ENCODE measurements at places on chromosomes 16 and 17.
A peak's percentile ranks its signal among the peaks of the same experiment; 100 is the strongest.

DNA sequence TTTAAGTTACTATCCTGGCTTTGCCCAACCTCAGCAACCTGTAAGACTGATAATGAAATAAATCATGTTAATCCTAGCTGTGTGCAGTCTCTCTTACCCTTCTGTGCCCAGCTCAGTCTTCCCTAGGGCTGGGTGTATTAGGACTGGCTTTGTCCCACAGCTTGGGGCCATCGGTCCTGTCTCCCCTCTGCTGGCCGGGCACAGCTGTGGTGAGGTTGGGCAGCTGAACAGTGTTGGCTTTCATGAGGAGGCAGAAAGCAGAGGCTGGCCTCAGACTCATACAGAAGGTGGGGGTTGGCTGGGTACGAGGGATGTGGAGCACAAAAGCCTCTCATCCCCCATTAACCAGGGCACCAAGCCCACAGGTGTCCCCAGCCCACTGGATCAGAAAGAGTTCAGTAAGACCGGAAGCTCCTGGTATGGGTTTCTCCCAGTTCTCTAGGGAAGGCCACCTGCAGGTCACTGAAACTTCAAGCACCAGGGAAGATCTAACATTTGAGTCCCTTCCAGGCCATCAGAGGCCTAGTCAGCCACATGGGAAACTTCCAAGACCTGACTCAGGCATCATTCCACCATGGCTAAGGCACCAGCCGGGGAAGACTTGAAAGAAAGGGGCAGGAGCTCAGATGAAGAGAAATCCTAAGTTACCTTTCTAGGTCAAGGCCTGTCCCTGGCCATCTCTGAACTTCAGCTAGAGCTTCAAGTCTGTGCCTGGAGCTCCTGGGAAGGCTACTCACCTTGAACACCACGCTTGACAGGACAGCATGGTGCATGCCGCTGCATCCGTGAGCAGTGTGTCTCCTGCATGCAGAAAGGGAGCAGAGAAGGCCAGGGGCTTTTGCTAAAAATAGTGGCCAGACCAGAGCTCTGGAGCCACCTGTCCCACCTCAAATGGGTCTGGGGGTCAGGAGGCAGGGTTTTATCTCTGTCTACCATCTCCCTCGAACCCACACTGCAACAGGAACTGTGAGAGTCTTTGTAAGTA, 8.8 kb downstream of the CNP start:
- DNase-seq: peak; percentile 82

GRCh38 chr16:71703333-71703732, 21.2 kb downstream of the PHLPP2 start:
- DNase-seq: no peak

DNA sequence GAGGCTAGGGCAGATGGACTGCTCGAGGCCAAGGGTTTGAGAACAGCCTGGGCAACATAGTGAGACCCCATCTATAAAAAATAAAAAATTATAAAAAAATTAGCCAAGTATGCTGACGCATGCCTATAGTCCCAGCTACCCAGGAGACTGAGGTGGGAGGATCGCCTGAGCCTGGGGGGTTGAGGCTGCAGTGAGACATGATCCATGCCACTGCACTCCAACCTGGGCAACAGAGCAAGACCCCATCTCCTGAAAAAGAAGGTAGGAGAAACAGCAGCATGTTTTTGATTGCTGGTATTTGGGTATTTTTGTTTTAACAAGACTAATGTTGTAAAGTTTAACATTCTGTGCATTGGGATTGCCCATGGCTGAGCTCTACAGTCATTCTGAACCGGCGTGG, 8.9 kb upstream of the DDX19A start:
- DNase-seq: no peak

DNA sequence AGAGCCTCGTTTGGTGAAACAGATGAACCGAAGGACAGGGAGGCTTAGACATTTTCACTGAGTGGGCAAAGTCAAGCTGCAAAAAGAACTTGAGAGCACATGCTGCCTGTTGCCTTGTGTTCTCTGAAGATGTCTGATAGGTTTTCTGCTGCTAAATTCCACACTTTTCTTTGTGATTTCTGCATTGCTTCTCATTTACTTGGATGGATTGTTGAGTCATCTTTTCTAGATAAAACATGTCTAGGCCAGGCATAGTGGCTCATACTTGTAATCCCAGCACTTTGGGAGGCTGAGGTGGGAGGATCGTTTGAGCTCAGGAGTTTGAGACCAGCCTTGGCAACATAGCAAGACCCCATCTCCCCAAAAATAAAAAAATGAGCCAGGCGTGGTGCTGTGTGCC, 80.4 kb upstream of the CLEC18A start:
- no peak for DNase-seq

- DNase-seq: no peak
Measured at GRCh38 chr17:64412944-64413381, 22.3 kb upstream of the PECAM1 start.

DNA sequence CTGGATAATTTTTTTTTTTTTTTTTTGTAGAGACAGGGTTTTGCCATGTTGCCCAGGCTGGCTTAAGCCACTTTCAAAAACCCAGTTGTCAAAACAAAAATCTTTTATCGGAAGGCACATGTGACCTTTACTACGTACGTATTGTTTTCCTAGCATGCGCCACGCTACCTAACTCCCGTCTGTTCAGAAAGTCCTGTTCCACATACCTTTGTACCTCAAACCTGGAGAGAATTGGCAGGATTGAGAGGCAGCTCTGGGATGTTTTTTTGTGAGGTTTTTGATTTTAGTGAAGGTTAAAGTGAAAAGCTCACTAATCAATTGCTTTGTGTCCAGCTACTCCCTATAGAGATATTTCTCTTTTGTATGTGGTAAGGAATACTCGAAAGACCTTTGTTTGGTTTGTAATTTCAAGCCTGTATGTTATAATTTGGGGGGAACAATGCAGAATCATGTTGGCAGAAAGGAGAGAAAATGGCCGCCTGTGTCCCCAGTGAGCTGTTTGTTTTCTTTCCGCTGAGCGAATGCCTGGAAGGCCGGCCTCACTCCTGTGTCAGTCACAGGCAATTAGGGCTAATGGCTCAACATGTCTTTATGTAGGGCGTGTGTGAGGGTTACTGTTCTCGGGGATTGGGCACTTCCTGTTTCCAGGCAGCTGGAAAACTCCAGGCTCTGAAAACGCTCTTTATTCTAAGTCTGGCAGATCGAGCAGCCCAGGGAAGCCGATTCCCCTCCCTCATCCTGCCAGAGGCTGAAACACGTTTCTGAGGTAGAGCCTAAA, 60.8 kb upstream of the CLEC18A start:
- DNase-seq: peak; percentile 88
